ENCODE measurements at places on chromosomes 2 and 18.

GRCh38 chr2:17326717-17327116, 191.5 kb downstream of the RAD51AP2 start:
- no peak for DNase-seq

GRCh38 chr2:10447300-10447894, 730 bp downstream of the ODC1 start:
- DNase-seq, result no peak

DNA sequence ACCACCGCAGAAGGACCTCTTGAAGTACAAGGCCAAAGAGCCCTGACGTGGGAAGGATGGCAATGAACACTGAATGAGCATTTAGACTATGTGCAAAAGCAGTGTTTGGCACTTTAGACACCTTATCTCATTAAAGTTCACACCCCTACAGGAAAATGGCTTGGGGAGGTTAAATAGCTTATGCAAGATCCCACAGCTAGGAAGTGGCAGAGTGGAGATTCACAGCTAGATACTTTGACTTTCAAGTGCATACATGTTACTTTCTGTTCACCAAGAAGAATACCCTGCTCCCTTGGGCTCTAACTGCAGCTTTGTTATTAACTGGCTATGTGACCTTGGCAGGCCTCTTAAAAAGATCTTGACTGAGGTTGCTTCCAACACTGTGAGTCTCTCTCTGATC, 58.2 kb downstream of the ICOS start:
- DNase-seq, result no peak

GRCh38 chr2:230217424-230217823, 2.4 kb downstream of the SP110 start:
- no peak for DNase-seq

DNA sequence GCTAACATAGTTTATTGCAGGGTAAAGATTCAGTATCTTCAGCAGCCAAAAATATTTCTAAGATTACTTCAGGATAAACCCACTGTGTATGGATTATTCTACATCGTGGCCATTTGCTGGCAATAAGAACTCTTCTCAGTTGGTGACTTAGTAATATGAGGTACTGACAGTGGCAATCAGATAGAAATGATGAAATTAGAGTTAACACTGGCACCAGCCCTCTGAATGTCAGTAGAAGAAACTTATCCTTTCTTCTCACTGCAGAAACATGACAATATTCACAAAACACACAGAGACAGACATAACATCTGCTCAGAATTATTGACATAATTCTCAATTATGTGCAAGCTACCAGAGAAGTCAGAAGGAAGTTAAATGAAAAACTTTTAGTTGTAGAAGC, 246.3 kb upstream of the COL3A1 start:
- no peak for DNase-seq

- DNase-seq, result peak; percentile 16
Observed at GRCh38 chr2:84969511-84970209, 1.3 kb upstream of the KCMF1 start.

DNA sequence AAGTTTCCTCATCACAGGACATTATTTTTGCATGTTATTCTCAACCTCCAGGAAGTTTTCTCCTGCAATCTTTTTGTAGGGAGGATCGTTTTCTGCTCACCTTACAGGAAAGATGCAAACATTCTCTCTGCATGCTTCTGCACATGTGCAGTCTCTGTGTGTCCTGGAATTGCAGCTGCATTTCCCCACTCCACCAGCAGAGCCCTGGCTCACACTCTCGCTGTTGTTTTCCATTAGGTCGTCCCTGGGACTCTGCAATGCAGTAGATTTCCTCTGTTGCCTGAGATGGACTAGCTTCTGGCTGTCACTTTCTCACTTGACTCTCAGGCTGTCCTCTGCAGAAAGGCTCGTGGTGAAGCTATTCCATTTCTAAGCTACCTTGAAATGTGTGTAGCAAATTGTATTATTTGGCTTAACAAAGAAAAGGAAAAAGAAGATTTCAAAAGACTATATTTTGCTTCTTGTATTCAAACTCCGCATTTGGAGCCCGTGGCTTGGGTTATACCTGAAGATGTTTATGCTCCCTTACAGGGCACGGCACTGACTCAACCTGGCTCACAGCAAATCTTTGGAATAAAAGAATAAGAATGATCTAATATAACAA, 346.7 kb downstream of the RAD51AP2 start:
- DNase-seq, result no peak

DNA sequence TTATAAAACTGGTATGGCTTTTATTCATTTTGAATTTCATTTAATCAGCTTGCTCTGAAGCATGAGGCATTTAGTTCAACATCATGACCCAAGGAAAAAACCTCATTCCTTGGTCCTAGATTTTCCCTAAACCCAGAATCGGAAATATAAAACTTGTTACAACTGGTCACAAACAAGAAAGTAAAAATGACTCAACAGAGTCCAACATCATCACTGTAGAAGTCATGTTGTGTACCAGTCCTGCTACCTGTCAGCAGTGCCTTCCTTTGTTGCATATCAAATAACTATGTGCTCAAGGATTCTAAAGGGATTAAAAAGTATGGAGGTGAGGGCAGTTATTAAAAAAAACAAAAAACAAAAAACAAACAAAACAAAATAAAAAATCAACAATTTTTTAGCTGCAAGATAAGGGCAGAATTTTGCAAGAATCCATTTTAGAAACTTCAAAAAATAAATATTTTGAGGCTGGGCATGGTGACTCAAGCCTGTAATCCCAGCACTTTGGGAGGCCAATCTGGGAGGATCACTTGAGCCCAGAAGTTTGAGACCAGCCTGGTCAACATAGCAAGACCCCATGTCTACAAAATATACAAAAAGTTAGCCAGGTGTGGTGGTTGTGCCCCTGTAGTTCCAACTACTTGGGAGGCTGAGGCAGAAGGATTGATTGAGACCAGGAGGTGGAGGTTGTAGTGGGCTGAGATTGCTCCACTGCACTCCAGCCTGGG, 18.4 kb downstream of the NCKAP1 start:
- DNase-seq, result no peak

DNA sequence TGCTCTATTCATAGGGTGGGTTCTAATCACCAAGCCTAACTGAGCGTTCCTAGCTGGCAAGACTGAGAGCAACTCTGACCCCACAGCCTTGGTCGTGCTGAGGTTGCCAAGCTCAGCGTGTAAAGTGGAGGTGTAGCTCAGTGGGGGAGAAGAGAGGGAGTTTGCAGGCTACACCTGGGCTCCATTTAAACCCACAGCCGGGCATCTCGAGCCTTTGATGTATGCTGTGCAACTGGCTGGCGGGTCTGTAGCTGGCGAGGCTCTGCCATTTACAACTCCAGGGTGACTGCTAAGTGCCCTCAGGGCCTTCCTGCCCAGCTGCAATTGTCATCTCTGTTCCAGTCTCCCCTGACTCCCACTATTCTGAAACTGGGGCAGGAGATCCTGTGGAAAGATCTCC, 20.0 kb upstream of the CHRNA1 start:
- no peak for DNase-seq

DNA sequence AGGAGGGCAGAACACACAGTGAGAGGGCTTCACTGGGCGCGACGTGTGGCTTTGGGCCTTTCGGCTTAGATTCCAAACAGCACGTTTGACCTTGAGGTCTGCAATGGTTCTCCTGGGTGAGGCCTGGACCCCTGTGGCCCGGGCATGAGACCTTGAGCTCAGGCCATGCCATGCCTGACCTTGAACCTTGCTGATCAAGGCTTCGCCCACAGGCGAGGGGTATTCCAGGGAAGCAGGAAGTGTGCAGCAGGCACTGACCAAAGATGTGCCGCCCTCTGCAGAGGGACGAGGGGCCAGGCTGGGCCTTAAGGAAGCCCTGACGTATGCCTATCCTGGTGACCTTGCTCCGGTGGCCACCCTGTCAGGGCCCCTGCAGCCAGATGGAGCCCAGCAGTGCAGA, 178.3 kb upstream of the HDAC4 start:
- DNase-seq, result no peak

DNA sequence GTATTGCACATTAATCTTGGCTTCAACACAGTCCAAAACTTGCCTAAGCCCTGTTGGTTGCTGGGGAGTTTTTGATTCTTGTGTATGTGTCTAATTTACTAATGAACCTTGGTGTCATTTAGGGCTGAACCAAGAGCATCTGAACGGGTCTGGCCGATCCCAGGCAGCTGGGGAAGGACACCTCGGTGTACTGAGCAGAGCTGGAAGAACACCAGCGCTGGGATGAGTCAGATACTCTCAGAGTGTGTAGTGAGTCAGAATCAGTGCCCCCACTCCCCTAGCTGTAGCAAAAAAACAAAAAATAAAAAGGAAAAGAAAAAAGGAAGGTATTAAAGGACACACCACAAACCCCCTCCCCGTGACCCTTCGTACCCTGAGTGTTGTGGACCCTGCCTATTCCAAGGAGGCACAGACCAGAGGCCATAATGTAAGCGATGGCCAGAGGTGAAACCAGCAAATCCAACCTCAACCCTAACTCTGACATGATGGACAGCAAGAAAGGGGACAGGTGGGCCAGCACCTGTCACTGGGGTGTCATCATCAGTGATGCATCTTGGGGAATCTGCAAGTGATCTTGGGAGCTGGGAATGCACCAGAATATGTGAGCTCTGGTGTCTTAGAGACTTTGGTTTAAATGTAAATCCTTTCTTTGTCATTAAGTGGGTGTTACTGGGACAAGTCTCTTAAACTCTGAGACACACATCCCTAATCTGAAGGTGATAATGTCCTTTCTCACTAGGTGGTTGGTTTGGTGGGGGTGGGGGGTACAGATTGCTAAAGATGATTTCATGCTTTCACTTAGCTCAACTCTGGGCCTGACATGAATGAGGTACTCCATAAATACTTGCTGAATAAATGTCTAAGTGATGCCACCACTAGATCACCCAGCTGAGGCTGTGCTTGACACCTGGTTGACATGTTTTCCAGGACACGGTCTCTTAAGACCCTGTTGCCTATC, 34.2 kb upstream of the NCOA1 start:
- DNase-seq, result no peak

DNA sequence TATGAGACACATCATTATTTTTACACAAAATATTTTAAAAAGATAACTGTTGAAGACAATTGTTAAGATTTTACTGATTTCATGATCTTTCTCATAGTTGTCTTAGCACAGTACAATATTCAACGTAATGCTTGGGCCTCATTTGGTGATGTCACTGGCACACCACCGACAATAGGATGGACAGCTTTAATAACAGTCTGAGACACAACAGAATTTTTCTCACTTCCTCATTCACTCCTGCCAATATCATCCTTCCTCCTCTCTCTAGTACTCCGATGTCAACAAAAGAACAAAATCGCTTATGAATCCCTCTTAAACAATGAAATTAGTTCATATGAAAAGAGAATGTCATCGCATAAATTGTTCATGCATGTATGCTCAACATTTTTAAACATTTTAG, 461.9 kb upstream of the CDH7 start:
- no peak for DNase-seq

DNA sequence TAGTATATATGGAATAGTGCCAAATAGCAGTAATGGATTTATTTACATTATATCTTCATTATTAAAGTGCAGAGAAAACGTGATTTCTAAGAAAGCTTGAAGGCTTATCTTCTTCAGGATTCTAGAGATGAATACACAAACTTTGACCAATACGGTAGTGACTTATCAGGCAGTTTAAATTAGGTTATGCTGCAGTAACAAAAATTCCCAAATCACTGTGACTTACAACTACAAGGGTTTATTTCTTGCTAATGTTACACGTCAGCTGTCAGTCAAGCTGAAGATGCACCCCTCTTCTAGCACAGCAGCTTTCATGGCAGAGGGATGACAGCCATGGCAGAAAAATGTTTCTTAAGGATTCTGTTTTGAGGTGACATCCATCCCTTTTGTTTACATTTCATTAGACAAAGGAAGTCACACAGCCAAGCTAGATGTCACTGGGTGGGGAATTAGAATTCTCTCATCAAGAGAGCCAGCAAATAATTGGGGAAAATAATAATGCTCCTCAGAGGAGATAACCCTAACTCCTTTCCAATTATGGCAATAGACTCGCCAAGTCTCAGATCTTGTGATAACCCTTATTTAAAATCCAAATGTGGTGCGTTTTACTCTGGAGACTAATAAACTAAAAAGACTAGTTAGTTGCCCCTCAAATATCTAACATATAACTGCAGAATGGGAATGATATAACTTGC, 268.3 kb upstream of the CYP26B1 start:
- DNase-seq, result no peak

GRCh38 chr2:174059884-174060244, 94.7 kb upstream of the SP3 start:
- no peak for DNase-seq

GRCh38 chr2:43788646-43789045, 14.8 kb downstream of the DYNC2LI1 start:
- DNase-seq, result no peak

GRCh38 chr2:8666581-8666980, 15.3 kb upstream of the ID2 start:
- no peak for DNase-seq

- peak; percentile 77 for DNase-seq
Observed at GRCh38 chr2:195498176-195498575, 158.8 kb upstream of the SLC39A10 start.

DNA sequence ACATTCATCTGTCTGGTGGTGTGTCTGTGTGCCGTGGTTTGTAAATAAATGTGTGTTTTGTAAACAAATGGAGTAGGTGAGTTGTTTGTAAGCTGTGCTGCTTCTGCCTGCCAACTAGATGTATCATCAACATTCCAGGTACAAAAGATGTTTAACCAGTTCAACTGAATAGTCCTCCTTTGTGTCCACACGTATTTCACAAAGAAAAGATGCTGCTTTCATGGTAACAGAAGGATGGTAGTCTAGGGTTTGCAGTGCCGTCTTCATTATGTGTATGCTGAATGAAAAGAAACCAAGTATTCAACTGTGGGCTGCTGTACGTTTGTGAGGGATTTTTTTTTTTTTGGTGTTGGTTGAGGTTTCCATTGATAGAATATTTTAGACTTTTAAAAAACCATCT, 72.1 kb downstream of the CAMKMT start:
- no peak for DNase-seq

- DNase-seq, result no peak
Observed at GRCh38 chr2:28412625-28413151, 20.0 kb downstream of the FOSL2 start.

- no peak for DNase-seq
Observed at GRCh38 chr2:46347648-46348280, 50.6 kb downstream of the EPAS1 start.

DNA sequence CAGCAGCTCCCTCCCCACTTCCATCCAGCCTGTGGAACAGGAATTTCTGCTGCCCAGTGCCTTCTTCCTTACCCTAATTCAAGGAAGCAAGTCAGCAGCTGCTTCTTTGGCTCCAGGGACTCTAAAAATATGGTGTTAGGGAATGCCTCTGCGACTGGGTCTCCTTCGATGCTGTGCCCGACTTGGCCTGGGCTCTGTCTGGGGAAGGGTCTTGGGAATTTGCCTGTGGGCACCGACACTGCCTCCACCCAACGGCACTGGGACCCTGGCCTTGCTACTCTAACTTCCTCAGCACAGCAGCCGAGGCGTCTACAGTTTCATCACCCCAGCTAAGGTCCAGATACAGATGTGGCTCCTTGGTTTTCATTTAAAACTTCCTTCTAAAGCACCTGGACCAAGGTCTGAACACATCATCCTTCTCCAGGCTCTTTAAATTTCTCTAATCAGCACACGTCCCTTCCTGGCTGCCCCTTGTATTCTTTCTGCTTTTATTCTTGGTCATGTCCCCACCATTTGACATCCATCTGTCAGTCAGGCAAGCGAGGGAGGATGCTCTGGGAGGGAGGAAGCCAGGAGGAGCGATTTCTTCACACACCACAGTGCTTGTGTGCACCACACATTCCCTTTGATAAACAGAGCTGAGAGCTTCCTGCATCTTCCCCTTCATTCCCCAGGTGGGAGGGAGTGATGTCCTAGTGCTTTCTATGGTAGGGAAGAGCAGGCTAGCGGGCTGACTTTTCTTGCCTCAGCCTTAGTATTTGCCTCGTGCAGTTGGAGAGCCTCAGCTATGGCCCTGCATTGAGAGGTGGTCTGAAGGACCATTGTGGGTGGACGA, 6.8 kb downstream of the LBH start:
- DNase-seq, result no peak

Measured in activated CD4-positive, alpha-beta T cell treated with anti-CD3 and anti-CD28 coated beads for 4 hours (primary cell).